Cardiac fibroblast (primary cell): ENCODE measurements at places on chromosomes 5 and 9.

GRCh38 chr9:2354216-2354615 is 267.4 kb upstream of the VLDLR start:
- DNase-seq = no peak

- no peak for DNase-seq
These were observed 51.7 kb downstream of the SLC12A2 start for GRCh38 chr5:128135286-128135685.

- DNase-seq = no peak
These were observed 263.5 kb downstream of the TMEM38B start for GRCh38 chr9:105957830-105958229.

DNA sequence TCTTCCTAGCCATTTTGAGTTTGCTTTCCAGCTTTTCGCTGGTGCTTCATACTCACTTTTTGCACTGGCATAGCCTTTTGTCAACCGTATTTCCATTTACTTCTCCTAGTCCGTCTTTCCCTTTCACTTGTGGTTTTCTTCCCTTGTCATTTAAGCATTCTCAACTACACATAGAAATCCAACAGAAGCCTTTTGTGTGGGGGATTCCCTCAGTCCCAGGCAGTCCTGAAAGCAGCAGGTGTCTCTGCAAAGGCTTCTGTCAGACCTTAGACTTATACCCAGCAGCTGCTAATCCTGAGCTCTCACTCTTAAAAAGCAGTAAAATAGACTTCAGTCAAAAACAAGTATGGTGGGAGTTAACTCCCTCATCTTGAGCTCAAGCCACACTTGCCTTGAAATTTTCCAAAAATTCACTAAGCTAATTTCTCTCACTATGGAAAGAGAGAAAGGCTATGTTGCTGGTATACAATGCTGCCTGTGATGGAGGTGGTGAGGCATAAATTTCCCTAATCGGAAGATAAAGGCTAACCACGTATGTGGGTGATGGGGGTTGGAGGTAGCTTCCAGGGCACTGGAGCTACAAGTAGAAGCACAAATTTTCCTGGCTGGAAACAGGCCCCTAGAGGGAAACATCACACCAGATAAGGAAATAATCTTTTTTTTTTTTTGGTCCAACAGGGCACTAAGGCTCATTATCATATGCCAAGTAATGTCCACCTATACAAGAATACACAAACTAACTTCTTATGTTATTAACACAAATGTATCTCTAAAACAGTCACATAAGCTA is 34.8 kb upstream of the IFNK start:
- no peak for DNase-seq

DNA sequence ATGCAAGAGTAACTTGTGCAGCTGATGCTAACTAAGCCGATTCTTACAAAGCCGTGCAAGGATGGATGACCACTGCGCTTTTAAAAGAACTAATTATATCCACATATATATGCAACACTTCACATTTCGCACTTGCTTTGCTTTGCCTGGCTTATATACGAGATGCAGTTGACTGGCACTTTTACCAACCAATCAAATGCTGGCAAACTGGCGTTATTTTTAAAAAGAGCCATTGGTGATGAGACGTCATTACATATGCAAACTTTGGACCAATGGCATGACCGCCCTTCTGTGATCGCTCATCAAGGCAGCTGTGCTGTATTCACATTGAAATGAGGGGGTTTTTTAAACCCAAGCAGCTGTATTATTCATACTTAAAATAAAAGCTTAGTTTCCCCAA is 1147.7 kb upstream of the WWC1 start:
- DNase-seq = no peak

DNA sequence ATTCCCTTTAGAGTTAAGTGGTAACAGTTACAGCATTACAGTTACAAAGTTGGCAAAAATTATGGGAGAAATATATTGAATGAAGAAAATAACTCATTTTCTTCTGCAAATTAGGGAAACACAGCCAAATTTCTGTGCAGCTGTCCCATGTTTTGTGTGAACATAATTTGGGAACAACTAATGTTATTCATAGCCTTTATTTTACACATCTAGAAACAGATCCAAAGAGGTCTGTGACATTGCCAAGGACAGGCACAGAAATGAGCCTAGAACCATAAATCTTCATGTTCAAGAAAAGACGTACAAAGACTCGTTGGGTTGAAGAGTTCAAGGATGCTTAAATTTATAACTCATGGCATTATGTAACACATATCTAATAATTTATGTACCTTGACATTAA is 114.1 kb upstream of the TXNDC8 start:
- no peak for DNase-seq

DNA sequence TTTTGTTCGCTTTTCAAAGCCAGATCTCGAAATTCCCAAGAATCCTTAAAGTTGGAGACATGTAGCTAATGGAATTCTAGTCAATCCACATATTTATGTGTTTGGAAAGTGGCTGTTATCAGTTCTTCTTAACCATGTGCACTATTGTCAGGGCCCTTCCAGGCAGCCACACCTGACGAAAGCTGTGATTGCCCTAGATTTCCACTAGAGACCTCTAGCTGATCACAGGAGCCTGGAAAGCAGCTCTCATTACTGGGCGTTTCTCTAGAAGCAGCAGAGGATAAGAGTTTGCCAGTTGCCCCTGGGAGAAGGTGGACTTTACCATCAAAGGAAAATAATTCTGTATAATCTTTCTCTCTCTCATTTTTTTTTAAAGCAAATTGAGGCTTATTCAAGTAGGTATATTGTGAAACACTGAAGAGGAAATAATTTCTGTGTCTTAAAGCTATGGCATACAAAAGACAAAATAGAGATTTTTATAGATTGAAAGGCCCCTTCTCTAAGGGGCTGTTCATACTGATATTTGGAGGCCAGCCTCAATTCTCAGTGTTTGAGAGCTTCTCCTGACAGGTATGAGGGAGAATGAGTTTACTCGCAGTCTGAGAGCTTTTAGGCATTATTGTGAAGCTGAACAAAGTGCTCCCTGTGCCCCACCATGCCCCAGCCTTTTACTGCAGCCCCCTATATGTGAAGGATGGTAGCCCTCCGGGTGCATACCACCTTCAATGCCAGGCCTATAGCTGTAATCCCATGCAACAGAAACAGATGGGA is 405.4 kb upstream of the ACTBL2 start:
- DNase-seq = peak; percentile 73

DNA sequence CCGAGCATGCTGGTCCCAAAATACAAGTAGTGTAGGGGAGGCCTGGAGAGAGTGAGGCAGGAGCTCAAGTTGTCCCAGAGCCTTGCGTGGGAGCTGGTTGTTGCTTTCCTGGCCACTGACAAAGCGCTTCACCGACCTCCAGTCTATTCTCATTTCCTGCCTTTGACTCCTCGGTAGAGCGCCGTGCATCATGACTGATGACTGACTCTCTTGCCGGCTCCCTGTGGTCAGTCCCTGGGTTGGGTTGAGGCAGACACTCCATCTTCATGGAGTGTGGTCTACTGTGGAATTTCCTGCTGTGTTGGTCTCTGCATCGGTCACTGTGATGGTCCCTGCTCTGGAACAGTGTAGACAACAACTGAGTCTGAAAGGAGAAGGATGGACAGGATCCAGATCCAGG is 175.1 kb upstream of the S1PR3 start:
- DNase-seq = no peak

- DNase-seq = no peak
These were observed 224.3 kb downstream of the GRIA1 start for GRCh38 chr5:153714798-153715197.

- DNase-seq = no peak
These were observed 115.7 kb downstream of the FSTL4 start for GRCh38 chr5:133496631-133497030.
